Cerebellar nuclear complex (tissue), 1 donor: ENCODE measurements at places on chromosomes 5 and 9.

DNA sequence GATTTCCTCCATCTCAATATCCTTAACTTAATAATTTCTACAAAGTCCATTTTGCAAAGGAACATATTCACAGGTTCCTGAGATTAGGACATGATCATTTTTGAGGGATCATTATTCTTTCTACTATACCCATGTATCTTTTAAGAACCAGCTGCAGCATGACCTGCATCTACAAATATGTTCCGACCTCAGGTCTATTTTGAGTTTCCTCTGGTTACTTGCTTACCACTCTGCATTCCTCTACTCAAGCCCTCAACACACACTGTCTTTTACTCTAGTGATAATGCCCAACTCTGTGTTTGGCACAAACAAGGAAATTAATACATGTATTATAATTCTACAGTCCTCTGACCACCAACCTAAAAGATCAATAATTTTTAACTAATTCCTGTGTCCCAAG lies 386.1 kb downstream of the DNAH5 start:
- no peak for DNase-seq

DNA sequence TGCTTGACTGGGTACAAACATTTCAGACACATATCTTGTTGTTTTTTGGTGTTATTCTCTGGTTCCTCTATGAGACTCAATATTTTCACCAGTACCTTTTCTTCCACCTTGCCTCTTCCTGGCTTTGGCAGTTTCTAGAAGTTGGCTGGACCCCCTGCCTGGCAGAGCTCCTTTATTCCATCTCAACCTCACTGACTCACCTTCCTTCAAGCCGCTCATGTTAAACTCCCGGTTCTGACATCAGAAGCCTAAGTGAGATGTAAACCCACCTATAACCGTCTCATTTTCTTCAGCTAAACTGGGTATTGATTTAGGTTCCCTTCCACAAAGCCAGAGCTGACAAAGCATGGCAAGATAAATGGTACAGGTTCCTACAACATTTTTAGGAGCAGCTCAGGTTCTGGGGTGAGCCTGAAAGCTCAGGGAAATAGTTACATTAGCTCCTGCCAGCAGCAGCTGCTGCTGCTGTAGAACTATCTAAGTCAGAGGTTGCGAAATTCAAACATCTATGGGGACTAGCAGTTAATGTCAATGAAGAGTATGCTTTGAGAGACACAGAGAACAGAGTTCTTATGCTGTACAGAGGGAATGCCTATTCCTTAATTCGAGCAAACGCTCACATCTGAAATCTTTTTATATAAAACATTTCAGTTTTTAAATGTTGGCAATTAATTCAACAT lies 197.1 kb upstream of the NR3C1 start:
- no peak for DNase-seq

GRCh38 chr9:3825721-3826120 lies 299.9 kb upstream of the RFX3 start:
- DNase-seq: no peak

- DNase-seq: no peak
These were observed 32.3 kb upstream of the NRG2 start for GRCh38 chr5:140075371-140075770.

GRCh38 chr9:4558371-4558998 lies 68.2 kb downstream of the SLC1A1 start:
- no peak for DNase-seq

DNA sequence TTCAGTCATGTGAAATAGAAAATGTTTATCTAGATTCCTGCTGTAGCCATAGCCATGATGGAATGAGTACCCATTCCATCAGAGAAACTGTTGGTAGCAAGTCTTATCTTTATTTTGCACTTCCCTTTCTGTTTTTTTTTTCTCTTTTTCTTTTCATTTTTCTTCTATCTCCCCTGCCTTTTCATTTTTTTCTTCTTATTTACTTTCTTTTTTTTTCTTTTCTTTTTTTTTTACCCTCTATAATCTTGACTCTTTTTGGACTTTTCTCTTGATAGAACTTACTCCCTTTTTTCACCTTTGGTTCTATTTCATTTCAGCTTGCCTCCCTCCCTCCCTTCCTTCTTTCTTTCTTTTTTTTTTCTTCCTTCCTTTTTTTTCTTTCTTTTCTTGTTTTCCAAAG lies 15.4 kb downstream of the SLC25A46 start:
- DNase-seq: no peak

- DNase-seq: no peak
These were observed 13.8 kb downstream of the FOXE1 start for GRCh38 chr9:97866848-97867247.

GRCh38 chr5:110092955-110093785 lies 403.4 kb downstream of the MAN2A1 start:
- no peak for DNase-seq

DNA sequence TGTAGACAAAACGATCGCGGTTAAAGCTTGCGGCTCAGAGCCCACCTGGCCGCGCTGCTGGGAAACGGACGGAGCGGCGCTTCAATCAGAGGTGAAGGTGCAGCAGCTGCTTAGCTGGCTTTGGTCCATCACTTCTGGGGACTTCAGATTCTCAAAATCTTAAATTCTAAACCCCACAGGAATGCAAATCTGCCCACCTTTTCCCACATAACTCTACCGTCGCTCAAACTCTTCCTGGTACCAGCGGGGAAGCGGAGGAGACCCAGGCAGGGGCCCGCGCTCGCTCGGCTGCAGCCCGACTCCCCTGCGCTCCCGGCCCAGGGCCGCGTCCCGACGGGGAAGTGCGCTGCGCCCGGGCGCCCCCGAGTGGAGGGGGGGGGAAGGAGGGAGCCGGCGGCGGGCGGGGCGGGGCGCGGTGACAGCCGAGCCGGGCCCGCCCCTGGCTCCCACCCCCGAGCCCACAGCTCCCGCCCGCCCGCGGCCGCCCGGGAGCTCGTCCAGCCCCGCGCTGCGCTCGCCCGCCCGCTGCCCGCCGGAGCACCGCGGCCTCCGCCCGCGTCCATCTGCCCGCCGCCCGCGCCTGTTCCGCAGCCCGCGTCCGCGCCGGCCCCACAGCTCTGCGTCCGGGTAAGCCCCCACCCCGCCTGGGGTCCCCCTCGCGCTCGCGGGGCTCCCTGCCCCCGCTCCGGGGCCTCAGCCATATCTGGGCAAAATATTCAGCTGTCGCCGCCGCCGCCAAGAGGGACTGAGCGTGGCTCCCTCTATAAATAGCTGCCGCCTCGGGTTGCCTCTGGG lies at the start of gene TMOD1:
TSS of gene TMOD1 (plus strand) at position 490 of the 795 bp plus-strand sequence. CDS start 22,523 bp downstream, outside the sequence.
- DNase-seq: no peak

- no peak for DNase-seq
These were observed 11.4 kb downstream of the FOXE1 start for GRCh38 chr9:97864396-97864795.

DNA sequence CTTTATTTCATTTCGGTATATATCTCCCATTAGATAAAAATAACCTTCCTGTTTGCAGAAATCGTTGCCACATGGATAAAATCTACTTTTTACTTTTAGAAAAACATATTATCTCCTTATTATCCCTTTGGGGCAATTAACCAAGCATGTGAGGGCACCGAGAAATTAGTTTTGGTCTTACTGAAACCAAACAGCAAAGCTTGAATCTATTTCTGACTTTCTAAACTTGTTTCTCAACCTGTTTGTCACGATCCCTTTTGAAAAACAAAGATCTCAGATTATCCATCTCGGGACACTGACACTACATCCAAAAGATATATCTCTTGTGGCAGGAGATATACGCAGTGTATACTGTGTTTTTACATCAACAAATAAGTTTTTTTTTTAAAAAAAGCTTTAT lies 2.3 kb downstream of the TUT7 start:
- DNase-seq: no peak

GRCh38 chr9:135990468-135991429 lies 29.6 kb upstream of the UBAC1 start:
- DNase-seq: no peak

DNA sequence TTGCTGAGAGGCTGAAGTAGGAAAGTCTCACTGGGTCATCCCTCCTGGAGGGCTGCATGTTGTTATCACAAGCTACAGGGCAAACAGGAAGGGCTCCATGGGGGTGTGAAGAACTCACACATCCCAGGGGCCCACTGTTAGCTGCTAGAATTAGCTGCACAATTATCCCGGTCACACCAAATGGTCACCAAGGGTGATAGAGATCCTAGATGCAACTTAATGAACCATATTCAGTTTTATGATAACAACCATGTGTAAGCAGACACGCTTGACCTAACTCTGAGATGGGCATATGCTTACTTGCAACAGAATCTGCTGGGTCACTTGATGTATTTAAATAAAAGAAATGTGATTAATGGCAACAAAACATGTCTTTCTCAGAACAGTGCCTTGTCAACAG lies 143.5 kb upstream of the C6 start:
- DNase-seq: no peak

DNA sequence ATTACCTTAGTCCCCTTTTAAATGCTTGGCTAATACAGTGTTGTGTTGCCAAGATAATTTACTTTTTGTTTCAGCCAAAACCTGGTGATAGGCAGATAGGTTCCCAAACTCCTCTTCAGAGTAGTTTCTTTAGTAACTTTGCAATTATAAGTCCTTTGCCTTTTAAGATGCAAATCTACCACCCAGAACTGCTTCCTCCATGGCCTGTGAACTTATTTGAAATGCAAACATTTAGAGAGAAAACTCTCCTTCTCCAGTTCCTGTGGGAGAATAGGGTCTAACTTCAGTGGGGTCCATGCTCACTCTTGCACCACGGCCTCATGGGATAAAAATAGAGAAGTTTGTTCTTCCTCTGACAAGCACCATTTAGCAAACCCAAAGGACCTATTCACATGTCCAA lies 1955.4 kb upstream of the CDH6 start:
- no peak for DNase-seq

- no peak for DNase-seq
These were observed 12.2 kb upstream of the CDK5RAP2 start for GRCh38 chr9:120592210-120592609.

- DNase-seq: no peak
These were observed 11.1 kb downstream of the URM1 start for GRCh38 chr9:128382261-128382660.

DNA sequence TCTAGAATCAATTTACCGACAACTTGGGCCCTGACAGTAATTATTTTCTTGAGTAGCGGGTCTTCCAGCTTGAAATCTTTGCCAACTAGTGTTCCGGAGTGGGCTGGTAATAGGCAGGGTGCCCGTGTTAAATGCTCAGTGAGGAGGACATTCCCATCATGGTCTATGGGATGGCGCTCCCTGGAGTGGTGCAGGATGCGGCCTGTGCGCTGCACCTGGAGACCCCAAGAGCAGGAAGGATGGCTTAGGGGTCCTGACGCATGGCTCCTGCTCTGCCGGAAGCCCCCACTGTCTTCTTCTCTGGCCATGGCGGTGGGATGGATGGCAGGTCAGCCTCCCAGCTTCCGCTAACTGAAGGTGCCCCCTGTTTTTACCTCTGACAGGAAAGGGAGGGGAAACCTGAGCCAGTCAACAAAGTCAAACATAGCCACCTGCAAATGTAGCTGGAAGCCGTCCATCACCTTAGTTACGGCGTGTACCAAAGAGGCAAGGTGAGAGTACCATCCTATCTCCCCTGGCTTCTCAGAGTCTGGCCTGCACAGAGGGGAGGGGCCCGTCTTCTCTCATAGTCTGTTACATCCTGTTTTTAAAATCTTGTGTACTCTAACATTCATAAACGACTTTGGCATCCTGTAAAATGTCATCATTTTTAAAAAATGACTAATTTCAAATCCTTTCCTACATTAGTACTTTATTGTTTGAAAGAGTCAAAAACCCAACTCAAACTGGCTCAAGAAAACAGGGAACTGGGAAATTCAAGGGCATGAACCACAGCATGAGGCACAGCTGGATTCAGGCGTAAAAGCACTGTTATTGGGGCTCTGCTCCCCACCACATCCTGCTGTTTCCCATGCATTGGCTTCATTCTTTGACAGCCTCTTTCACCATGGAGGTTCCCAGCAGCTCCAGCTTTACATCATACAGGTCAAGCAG lies 28.5 kb upstream of the UNC5A start:
- DNase-seq: no peak

DNA sequence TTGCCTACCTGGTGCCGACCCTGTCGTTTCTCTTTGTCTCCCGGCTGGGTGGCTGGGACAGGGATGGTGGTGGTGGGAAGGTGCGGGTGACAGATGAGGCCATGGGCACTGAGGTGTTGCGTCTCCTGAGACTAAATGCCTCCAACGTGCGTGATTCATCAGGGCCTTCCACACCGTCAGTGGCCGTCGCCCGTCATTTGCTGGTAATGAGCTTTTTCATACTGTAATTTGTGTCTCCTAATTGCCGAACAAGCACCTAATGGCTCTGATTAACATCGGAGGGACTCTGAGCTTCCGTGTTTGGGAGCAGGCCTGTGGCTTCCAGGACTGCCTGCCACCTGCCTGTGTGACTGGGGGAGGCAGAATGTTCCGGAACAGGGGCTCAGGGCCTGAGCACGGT lies 35.2 kb downstream of the RXRA start:
- no peak for DNase-seq
